BJ (cell line): ENCODE measurements at places on chromosomes 2 and 18. TPM values are rescaled to one million over a fixed set of nuclear protein-coding genes. Genes with fewer than 3 reads are reported as not detected.

DNA sequence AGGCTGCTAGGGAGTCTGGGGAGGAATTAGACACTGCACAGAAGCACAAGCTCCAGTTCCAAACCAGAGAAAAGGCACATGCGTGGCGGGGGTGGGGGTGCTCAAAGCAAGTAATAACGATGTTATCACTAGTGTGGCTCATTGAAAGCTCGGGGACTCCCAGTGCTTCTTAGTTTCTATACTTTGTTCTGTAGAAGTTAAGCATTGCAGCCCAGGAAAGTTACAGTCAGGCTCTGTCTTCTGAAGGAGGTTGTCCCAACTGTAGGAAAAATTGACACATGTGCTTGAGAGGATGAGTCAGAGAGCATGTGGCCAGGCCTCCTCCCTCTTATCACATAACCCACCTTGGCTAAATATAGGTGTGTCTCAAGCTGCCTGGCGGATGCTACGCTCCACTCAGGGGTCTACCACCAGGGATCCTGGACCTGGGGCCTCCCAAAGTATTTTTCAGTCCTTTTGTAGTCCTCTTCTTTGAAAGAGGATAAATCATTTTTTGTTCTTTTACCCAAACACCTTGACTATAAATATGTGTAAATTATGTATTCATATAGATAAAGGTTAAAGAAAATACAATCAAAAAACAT is 3.8 kb downstream of the GALNT5 start:
- no peak for DNase-seq

Gene CXCR2
- polyA plus RNA-seq: not detected in 2 replicates

DNA sequence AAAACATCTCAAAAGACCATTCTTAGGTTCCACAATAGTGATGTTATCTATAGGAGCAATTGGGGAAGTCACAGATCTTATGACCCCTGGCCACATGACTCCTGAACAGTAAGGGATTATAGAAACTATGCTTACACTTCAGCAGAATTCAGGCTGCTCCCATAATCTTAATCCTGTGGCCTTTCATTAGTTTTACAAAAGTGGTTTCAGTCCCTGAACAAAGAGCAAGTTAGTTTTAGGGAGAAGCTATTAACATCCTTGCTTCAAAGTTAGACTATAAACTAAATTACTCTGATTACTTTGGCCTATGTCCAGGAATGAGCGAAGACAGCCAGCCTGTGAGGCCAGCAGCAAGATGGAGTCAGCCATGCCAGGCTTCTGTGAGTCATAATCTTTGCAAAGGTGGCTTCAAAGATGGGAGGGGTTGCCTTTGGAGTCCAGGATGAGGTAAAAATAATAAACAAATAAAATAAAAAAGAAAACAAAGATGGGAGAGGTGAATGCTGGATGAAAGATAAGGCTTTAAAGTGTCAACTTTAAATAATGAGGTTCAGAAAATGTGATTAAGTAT is 168.7 kb upstream of the NDUFV2 start:
- no peak for DNase-seq

DNA sequence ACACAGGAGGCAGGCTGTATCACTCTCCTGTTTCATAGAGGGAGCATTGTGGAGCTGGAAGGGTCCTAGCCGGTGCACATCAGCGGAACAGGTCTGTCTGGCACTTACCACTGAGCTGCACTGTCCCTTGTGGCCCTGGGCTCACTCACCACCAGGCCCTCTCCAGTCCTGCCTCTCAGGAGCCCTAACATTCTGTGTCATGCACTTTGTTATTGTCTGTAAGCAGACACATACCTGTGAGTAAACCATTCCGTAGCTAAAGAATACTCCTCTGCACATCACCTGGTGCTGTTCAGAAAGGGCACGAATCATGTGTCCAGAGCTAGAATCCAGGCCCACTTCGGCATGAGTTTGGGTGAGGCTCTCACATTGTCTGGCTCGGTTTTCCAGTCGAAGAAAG is 93.6 kb downstream of the CRIM1 start:
- DNase-seq: no peak

DNA sequence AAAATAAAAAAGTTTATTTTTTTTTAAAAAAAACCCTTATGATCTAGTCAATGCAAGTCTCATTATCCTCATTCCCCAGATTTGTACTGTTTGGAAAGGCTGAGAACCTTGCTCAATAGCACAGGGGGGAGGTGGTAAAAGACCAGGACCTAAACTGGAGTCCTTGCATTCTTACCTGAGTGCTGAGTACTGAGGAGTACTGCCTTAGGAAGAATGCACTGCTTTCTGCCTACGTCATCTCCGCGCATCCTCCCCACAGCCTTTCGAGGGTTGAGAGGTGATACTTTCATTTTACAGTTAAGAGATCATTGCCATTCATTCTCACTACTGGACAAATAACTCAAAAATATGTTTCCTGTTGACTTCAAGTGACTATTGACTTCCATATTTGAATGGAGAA is 73.8 kb downstream of the MAP3K20 start:
- no peak for DNase-seq

GRCh38 chr2:72166279-72166678 is 18.6 kb upstream of the CYP26B1 start:
- no peak for DNase-seq

- no peak for DNase-seq
Measured at GRCh38 chr18:77905011-77905410, 655.4 kb downstream of the GALR1 start.

DNA sequence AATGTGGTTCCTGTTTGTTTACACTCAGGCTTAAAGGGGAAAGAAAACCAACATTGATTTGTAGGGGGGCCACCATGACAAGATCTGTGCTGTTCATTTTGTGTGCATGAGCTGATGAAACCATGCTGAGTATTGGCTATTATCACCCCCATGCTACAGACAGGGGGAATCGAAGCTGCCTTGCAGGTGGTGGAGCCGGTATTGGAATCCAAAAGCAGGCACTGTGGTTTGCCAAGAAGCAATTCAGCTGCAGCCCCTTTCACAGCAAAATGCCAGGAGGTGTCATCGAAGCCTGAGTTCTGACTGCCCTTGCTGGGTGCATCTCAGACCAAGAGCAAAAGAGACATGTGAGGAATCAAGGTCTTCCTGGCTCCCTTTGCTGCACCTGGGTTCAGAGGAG is 221.9 kb downstream of the UXS1 start:
- DNase-seq: no peak

GRCh38 chr2:144198116-144198515 is 321.8 kb downstream of the ZEB2 start:
- no peak for DNase-seq
